ENCODE measurements at places on chromosomes 3 and 15.
A peak's percentile ranks its signal among the peaks of the same experiment; 100 is the strongest.

DNA sequence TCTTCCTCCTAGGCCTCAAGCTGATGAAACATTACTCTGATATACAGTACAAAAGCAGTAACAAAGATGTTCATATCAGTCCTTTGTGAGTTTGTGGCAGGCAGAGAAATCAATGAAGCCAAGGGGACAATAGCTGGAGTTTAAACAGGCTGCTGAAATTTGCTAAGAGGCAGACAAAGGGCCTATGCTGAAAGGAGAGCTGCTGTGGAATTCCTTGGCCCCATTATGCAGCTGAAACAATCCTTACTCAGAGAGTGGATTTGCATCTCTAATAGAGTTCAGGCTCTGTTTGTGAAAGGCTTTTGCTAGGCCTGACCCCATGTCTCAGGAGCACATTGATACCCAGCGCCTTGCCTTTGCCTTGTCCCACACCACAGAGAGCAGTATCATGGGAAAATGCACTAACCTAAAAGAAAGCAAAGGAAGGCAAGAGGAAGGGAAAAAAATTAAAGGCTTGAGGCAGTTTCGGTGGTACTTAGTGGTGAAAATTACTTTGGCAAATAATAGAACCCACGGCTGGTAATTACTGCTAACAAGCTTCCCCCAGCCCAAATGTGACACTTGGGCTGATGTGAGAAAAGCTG lies 195.0 kb upstream of the EPHA3 start:
- DNase-seq, result no peak

- no peak for DNase-seq
Observed at GRCh38 chr3:57091521-57092273, 31.2 kb downstream of the SPATA12 start.

DNA sequence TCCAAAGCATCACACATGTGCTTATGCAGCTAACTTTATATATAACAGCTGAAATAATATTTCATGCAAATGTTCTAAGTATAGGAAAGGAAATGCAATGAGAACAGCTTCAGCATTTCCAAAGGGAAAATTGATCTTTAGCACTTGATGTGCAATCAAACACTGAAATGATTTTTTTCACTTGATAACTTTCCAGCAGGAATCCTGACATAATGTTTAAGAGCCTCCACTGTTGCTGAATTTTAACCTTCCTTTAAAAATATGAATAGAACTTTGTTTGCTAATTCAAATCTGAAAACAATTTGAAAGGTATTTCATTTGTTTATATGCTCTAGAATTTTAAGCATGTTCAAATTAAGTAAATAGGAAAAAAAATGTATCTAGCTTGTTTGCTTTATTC lies 96.9 kb upstream of the STRIT1 start:
- no peak for DNase-seq

DNA sequence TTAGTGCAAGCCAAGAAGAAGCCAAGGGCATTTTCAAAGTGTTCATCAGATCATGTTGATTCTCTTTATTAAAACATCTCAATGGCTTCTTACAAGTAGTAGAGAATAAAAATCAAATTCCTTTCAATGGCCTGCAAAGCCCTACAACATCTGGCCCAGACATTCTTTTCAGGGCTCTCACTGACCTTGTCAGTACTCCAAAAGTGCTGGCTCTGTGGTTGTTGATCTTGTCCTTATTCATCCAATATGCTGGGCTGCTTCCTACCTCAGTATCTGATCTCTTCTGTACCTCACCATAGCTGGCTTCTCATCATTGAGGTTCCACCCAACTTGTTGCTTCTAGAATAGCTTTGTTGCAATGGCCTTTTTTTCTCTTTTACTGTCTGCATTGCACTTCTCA lies 74.0 kb upstream of the SAMMSON start:
- no peak for DNase-seq

- DNase-seq, result no peak
Observed at GRCh38 chr3:140176526-140176925, 241.5 kb downstream of the CLSTN2 start.

GRCh38 chr3:41198526-41198925 lies 779 bp upstream of the CTNNB1 start:
- no peak for DNase-seq

- DNase-seq, result peak; percentile 44
Observed at GRCh38 chr3:129892857-129893580, 492 bp downstream of the TMCC1 start.

- no peak for DNase-seq
Observed at GRCh38 chr3:38564631-38565338, 68.6 kb downstream of the EXOG start.

- no peak for DNase-seq
Observed at GRCh38 chr15:62889141-62889661, 153.3 kb upstream of the TPM1 start.

DNA sequence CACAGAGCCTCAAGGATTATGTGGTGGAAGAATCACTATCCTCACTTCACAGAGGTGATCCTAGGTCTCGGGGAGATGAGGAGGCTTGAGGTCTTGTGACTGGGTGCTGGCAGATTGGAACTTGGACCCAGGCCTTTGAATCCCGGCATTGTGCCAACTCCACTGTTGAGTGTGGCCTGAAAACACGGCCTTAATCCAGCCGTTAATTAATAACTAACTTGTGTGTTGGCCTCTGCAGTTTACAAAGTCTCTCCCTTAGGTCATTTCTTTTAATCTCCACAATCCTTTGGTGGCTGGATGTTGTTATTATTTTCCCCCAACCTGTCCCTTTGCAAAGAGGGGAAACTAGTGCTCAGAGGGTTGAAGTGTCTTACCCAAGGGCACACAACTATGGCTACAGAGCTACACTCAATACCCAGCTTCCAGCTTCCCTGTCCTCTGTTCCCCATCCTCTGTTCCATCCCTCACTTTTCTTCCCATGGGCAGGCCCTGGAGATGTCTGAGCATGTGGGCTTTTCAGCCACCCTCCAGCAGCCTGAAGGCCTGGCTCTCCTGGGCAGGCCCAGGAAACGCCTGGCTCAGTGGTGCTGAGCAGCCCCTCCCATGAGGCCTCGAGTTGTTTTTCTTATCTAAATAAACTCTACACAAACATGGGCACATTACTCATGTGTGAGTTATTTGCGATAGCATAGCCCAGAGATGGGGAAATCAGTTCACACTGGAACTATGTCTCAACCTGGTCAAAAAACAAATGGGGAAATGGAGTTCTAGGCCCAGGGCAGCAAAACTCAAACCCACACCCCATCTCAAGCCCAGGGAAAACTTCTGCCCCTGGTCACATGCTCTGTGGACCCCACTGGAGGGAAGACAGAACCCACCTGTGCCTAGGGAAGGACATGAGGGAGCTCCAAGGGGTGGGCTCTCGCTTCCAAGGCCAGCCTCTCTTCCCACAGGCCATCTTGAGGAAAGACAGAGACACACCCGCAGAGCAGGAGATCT lies 16.8 kb upstream of the SMAD3 start:
- DNase-seq, result no peak

GRCh38 chr15:90838139-90838538 lies 30.2 kb upstream of the FURIN start:
- DNase-seq, result peak; percentile 96

GRCh38 chr15:57320631-57321220 lies 55.6 kb upstream of the CGNL1 start:
- DNase-seq, result no peak

GRCh38 chr3:146165877-146166276 lies 4.9 kb upstream of the PLOD2 start:
- no peak for DNase-seq

Data from activated CD4-positive, alpha-beta T cell treated with anti-CD3 and anti-CD28 coated beads for 36 hours (primary cell).